Vagina (tissue), 2 donors: ENCODE measurements at places on chromosomes 7 and 10. TPM values are rescaled to one million over a fixed set of nuclear protein-coding genes. Genes with fewer than 3 reads are reported as not detected.

GRCh38 chr7:27925573-27926201, 185.7 kb downstream of the TAX1BP1 start:
- no peak for DNase-seq

GRCh38 chr7:78134256-78134655, 335.7 kb downstream of the PHTF2 start:
- no peak for DNase-seq

DNA sequence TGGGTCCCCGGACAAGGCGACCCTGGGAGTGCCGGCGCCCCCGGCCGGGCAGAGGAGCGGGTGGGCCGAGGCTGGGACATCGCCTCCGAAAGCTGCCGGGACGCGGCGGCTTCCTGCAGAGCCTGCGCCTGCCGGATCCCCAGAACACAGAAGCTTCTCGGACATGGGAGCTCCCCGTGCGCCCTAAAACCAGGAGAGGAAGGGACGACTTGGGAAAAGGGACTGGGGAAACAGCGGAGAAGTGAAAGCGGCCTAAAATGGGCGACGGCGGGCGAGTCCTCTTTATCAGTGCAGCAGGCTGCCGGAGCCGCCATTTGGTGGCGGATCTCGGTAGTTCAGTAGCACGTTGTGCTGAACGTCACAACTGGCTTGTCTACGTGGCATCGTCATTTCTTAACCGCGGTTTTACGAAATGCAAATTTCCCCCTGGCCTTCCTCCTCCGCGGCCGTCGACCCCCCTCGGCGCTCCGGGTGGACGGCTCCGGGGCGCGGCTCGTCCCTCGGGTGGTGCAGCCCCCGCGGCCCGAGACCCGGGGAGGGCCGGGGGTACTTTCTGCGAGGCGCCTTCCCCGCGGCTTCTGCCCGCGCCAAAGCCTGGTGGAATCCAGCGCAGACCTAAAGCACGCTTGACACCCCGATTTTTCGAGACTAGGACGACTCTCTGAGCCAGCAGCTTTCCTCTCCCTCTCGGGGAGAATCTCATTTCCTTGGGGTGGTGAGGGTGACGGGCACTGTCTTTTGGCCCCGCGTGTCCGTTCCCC, 9.9 kb upstream of the SPAG6 start:
- DNase-seq = no peak

DNA sequence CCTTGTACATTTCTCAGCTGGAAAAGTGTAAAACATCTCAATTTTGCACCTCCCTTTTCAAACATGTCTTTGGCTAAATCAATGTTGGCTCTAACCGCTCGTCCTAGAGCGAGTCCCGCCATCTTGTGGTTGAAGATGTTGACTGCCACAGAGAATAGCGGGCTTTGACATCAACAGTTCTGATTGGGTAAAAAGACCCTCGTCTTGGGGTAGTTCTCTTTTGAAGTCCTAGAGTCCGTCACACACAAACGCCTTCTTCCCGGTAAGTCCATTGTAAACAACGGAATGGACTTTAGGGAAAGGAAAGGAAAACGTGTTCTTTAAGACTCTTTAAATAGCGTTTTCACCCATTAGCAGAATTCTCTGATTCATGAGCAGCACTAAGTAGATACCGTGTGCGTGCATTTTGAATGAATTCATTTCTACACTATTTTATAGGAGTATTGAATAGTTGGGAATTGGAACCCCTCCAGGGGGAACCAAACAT, 452 bp upstream of the RPP30 start:
- no peak for DNase-seq

DNA sequence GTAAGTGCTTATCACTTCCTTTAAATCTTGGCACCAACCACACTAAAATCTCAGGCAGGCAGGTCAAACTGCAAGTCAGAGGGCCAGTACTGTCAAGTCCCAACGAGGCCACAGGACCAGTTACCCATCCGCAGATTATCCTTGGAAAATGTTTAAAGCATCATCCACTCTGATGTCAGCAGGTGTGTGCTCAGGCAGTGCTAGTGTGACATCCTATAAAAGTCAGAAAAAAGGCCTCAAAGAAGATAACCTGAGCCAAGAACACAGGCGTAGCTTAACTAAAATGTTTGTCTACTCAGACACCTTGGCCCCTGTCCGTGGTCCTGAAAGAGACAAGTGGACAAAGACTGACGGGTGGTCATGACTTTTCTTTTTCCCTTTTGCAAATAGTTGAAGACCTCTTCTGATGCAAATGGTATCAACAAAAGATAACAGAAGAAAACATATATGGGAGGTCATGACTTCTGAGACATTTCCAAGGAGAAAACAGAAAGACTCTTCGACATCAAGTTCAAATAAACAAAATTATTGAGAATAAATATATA, 309.3 kb downstream of the KCNMA1 start:
- no peak for DNase-seq

DNA sequence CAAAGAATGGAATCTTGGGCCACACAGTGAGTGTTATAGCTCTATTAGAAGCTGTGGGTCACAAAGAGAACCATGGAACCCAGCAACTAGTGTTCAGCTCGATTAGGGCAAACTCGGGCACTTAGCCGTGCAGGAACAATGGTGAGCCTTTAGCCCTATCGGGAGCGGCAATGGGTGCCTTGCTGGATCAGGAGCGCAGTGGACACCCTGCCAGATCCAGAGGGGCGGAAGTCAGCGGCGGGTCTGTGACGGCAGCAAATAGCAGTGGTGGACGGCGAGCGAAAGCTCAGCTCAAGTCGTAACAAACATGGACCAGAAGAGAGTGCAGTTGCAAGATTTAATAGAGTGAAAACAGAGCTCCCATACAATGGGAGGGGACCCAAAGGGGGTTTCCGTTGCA, 43.9 kb upstream of the NRG3 start:
- no peak for DNase-seq

DNA sequence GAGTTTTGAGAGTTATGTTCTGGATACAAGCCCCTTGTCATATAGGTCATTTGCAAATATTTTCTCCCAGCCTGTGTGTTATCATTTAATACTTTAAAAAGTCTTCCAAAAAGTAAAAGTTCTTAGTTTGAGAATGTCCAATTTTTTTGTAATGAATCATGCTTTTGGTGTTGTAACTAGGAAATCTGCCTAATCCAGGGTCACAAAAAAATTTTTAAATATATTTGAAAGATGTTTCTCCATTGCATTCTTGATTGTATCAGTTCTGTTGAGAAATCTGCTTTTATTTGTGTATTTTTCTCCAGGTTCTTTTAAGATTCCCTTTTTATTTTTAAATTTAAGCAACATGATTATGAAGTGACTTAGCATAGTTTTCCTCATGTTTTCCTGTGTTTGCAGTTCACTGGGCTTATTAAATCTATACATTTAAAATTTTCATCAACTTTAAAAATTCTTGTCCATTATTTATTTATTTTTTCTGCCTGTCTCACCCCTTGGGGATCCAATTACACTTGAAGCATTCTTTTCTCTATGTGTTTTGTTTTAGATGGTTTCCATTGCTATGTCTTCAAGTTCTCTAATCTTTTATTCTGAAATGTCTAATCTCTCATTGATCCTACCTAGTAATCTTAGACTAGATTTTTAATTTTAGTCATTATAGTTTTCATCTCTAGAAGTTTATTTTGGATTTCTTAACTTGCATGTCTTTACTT, 47.0 kb downstream of the CCDC71L start:
- no peak for DNase-seq

DNA sequence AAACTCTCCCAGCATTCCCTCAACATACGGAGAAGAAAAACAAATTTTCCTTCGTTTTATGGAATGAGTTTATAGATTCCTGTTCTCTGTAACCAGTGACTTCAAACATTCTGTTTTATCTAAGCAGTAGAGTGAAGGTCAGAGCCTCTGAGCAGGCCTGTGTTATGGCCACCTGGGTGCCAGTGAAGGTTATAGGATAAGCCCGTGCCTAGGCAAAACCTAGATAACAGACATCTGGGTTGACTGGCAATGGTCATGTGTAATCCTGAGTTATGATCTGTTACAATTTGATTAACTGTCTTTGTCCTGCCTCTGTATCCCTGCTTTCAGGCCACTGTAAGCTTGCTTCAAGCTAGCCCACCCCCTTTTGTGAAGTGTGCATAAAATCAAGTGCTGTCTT, 8.3 kb downstream of the LSM5 start:
- DNase-seq = no peak

- DNase-seq = no peak
These were observed 381.8 kb upstream of the FZD8 start for GRCh38 chr10:36023939-36024338.

GRCh38 chr10:23445591-23445990, 6.7 kb downstream of the OTUD1 start:
- no peak for DNase-seq

DNA sequence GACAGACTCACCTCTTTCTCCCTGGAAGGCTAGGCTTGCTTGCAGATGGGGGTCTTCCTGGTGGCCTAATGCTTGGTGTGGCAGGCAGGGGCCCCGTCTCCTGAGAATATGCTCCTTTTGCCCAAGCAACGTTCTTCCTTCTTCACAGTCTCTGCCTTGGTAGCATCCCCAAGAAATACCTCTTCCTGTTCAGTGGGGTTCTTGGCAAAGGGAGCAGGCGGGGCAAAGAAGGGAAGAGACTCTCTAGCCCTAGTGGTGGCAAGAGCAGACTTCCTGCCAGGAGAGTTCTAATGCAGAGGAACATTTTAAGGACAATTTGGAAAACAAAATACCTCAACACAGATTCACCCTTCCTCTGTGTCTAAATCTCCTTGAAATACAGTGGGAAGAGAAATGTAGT, at the start of gene CLEC5A:
Gene CLEC5A (minus strand): TSS at position 179 of the 400 bp plus-strand sequence. CDS start 682 bp downstream, outside the sequence.
- no peak for DNase-seq

- no peak for DNase-seq
These were observed 53.0 kb downstream of the ARHGAP12 start for GRCh38 chr10:31875608-31876007.

DNA sequence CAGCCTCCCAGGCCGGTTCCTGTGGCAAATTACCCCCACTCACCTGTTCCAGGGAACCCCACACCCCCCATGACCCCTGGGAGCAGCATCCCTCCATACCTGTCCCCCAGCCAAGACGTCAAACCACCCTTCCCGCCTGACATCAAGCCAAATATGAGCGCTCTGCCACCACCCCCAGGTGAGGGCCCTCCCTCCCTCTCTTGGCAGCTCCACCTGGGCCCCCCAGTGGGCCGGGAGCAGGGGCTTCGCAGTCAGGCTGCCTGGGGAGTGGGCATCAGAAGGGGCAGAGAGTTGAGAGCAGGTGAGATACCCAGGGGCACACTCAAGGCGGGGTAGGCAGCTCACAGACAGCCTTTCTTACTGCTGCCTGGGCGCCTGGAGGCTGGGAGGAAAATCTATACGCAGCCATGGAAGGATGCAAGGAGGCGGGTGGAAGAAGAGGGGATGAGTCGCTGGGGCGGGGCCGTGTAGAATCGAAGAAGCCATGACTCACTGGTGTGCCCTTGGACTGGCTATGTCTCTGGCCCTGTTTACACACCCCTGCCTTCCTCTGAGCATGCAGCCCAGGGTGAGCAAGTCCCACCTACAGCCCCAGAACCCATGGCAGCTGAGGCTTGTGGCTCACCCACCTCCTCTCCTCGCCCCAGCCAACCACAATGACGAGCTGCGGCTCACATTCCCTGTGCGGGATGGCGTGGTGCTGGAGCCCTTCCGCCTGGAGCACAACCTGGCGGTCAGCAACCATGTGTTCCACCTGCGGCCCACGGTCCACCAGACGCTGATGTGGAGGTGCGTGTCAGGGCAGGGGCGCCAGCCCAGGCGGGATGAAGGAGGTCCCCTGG, 48.6 kb upstream of the PPIF start:
- DNase-seq = no peak

DNA sequence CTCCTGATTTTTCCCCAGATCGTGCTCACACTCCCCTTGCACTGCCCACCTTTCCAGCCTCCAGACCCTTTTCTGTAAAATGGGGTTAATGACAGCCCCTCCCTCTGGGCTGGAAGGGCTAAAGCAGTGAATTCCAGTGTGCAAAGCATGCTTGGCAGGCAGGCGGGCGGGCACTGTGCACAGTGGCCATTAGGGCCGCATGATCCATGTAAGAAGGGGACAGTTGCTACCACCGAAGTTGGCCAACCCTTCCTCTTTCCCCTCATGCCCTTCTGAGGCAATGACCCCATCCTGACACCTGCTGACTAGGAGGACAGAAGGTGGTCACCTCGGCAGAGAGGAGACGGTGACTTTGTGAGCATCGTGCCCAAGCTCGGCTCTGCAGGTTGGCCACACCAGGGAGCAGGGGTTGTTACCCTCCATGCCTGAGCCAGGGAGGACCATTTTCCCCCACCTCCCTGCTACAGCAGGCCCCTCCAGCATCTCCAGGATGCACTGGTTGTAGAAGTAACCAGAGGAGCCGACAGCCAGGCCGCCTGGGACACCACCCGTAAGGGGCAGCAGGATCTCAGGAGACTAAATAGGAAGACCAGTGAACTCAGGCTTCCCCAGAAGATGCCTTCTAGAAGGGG, 166.4 kb downstream of the SLIT1 start:
- no peak for DNase-seq

GRCh38 chr10:56633876-56634452, 272.9 kb upstream of the ZWINT start:
- DNase-seq = no peak

- DNase-seq = no peak
These were observed 852.8 kb upstream of the CELF2 start for GRCh38 chr10:10164848-10165247.

DNA sequence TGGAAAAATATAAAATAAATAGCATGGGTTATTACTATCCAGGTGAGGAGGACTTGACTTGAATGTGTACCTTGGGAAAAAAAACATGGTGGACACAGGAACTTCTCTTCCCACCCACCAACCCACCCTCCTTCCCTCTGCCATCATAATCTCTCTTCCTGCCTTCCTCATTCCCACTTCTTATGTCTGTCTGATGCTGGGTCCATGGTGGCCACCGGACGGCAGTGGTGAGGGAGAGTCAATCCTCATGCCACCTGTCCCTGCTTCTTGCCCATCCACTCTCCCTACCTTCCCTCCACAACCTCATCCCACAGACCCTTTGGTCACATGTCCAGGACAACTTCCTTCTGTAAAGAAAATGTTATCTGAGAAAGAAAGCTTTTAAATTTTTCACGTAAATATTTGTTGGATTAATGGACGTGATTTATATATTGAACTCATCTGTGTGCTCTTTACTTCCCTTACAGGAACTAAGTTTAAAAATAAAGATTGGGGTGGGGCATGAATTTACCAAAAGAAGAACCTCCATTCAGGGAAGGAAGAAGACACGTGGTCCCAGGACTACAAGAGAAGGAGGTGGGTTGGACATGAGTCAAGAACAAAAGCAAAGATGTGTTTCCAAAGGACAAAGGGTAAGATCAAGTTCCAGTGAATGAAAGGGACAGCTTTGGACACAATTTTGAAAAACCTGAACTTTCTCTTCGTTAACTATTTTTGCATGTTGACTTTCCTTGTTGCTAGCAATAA, 104.5 kb downstream of the PIP4K2A start:
- no peak for DNase-seq

- no peak for DNase-seq
These were observed 580.5 kb downstream of the INHBA start for GRCh38 chr7:41122256-41122987.

FERD3L gene
- not detected for total RNA-seq

FAM25G gene
- total RNA-seq = not detected

STEAP1B gene
- total RNA-seq = 8.8 TPM

MAGI2 gene
- total RNA-seq = 6.9 TPM

CYP26C1 gene
- total RNA-seq = not detected

PRPS1L1 gene
- total RNA-seq = not detected
